Activated naive CD8-positive, alpha-beta T cell treated with anti-CD3 and anti-CD28 coated beads, Interleukin-2, amount 50 U/mL, for 24 hours (primary cell): ENCODE measurements at places on chromosomes 1 and 21.

GRCh38 chr21:26814386-26814785 is 30.8 kb downstream of the ADAMTS1 start:
- H3K27ac ChIP-seq = no peak overlapping the region
- H3K4me3 ChIP-seq = no peak overlapping the region
- H3K4me1 ChIP-seq = no peaks in the 10 kb centered on the region
- no peak for DNase-seq
- H3K36me3 ChIP-seq = no peaks in the 10 kb centered on the region

DNA sequence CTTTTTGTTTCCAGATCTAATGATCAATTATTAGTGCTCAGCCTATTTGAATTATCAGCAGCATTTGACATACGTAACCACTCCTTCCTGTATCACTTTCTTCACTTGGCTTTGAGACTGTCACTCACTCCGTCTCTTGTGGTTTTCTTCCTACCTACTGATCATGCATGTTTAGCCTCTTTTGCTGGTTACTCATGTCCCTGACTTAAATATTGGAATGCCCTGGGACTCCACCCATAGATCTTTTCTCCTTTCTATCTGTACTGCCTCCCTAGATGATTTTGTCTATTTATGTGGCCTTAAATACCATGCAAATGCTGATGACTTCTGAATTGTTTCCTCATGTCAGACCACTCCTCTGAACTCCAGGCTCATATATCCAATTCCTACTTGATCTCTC is 57.7 kb upstream of the PDE4B start:
- H3K27ac ChIP-seq = no peak overlapping the region
- H3K4me1 ChIP-seq = no peaks in the 10 kb centered on the region
- no peaks in the 10 kb centered on the region for H3K36me3 ChIP-seq
- peaks cover 2% of the 10 kb centered on the region for H3K27me3 ChIP-seq
- no peak for DNase-seq

DNA sequence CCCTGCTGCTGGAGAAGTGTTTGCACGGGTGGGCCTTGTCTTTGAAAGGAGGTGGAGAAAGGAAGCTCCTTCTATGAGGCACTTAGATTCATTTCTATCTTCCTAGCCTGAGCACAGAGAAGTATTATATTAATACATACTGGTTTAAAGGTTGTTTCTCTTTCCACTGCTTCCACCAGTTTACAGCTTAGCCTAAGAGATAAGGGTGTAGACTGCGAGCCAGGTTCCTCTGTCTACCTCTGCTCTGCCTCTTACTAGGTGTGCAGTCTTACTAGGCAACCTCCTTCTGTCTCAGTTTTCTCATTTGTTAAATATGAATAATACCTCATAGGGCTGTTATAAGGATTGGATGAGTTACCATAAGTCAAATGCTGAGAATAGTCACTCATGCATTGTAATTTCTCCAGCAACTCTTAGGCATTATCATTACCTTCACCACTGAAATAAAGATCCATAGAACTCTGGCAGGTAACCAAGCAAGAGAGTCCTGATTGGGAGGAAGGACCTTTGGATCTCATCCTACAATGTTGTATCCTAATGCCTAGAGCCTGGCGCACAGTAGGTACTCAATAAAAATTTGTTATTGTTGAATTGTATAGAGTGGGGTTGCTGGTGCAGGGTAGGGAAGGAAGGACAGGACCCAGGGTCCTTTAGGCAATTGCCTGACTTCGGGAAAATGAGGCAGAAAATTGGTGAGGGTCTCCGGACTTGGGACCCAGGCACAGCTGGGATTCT is 95.1 kb downstream of the TBX19 start:
- no peak overlapping the region for H3K27ac ChIP-seq
- H3K36me3 ChIP-seq = no peaks in the 10 kb centered on the region
- H3K4me3 ChIP-seq = no peak overlapping the region
- H3K27me3 ChIP-seq = no peaks in the 10 kb centered on the region

DNA sequence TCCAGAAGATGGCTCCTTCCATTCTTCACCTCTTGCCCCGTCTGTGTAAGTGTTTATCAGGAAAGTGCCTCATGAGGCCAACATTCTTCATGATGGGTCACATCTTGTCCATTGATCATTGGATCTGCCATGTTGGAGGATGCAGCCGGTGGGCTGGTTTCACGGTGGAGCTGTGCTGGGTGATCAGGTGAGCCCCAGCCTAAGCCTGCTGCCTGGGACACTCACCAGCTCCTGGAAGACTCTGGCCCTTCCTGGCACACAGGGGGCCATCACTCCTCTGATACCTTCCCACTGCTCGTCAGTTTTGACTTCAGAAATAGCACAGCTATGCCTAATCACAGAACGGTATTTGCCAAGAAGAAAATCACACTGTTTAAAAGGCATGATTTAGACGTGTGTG is 38.3 kb downstream of the UBASH3A start:
- H3K27me3 ChIP-seq = peaks cover 4% of the 10 kb centered on the region
- H3K36me3 ChIP-seq = peaks cover 79% of the 10 kb centered on the region
- peaks cover 79% of the 10 kb centered on the region for H3K4me1 ChIP-seq
- H3K27ac ChIP-seq = peak overlapping the region; percentile 66
- no peak for DNase-seq

DNA sequence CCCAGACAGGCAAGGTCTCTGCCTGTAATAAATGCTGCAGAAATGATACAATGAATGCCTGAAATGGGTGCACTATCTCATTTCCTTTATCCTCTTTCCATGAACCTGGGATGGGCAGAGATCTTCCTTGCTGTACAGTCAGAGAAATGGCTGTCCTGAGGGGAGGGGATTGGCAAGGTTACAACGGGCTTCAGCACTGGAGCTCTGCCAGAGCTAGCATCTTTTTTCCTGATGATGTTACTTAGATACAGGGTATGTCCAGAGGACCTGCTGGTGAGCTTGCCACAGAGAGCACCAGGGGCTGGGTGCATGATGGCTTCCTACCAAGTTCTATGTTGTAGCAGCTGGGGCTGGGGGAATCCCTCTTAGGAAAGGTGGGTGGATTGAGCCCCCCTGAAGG is 115.1 kb downstream of the PLXNA2 start:
- H3K27me3 ChIP-seq = peaks cover 7% of the 10 kb centered on the region
- H3K4me3 ChIP-seq = no peak overlapping the region
- DNase-seq = no peak
- H3K27ac ChIP-seq = no peak overlapping the region
- H3K4me1 ChIP-seq = no peaks in the 10 kb centered on the region

- peaks cover 33% of the 10 kb centered on the region for H3K36me3 ChIP-seq
- no peaks in the 10 kb centered on the region for H3K27me3 ChIP-seq
- H3K4me3 ChIP-seq = no peak overlapping the region
- H3K27ac ChIP-seq = no peak overlapping the region
- DNase-seq = no peak
These were observed 5.6 kb downstream of the LYPLAL1 start for GRCh38 chr1:219179293-219179692.

DNA sequence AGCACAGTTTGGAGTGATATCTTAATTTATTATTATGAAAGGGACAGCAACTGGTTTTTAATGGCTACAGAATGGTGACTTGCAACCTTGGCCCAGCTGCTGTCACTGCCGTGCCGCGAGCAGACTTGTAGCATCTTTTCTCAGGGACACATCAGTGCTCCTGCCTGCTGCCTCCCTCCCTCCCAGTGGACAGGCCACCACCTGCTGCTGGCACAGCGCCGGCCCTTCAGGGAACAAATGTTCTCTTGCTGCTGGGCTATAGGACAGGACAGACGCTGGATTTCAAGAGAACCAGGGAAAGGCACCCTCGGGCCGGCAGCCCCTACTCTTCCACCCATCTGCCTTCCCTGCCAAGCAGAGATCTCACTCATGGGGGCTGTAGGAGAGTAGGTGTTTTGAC is 413.8 kb upstream of the NFIA start:
- no peak for DNase-seq
- H3K27ac ChIP-seq = no peak overlapping the region
- no peaks in the 10 kb centered on the region for H3K36me3 ChIP-seq
- no peaks in the 10 kb centered on the region for H3K27me3 ChIP-seq
- H3K4me3 ChIP-seq = no peak overlapping the region
- H3K4me1 ChIP-seq = no peaks in the 10 kb centered on the region

GRCh38 chr1:241593186-241593585 is 47.0 kb downstream of the CHML start:
- H3K27me3 ChIP-seq = no peaks in the 10 kb centered on the region
- H3K4me3 ChIP-seq = no peak overlapping the region
- H3K4me1 ChIP-seq = peaks cover 29% of the 10 kb centered on the region
- peaks cover 10% of the 10 kb centered on the region for H3K36me3 ChIP-seq
- no peak for DNase-seq
- H3K27ac ChIP-seq = peak overlapping the region; percentile 74

GRCh38 chr1:58266242-58266641 is 280.3 kb downstream of the OMA1 start:
- no peak for DNase-seq
- no peak overlapping the region for H3K27ac ChIP-seq
- H3K36me3 ChIP-seq = no peaks in the 10 kb centered on the region
- no peaks in the 10 kb centered on the region for H3K27me3 ChIP-seq

DNA sequence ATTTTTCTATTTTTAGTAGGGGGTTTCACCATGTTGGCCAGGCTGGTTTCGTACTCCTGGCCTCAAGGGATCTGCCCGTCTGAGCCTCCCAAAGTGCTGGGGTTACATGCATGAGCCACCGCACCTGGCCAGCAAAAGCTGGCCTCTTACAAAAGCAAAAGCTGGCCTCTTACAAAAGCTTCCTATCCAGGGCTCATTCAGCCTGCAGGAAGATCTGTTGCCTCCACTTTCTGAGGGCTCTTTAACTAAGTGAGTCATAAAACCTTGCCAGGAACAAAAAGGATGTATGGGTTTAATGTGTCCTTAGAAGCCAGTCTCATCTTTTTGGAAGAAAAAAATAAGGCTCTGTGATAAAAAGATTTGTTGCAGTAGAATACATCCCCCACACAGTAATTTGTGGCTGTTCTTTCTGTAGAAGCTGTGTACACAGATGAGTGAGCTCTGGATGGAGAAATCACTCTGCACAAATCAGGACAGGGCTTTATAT is 15.0 kb downstream of the HTR1D start:
- no peak overlapping the region for H3K27ac ChIP-seq
- no peaks in the 10 kb centered on the region for H3K36me3 ChIP-seq
- H3K27me3 ChIP-seq = peaks cover 9% of the 10 kb centered on the region
- no peak for DNase-seq
- H3K4me3 ChIP-seq = no peak overlapping the region
- no peaks in the 10 kb centered on the region for H3K4me1 ChIP-seq

- peak; percentile 4 for DNase-seq
- H3K4me1 ChIP-seq = no peaks in the 10 kb centered on the region
- H3K4me3 ChIP-seq = no peak within 1 kb of the TSS
- peaks cover 13% of the 10 kb centered on the region for H3K27me3 ChIP-seq
- no peaks in the 10 kb centered on the region for H3K36me3 ChIP-seq
These were observed at the start of gene OLFM3 for GRCh38 chr1:101996825-101997465. Gene OLFM3 (minus strand): TSS chr1:101996926.

- no peak overlapping the region for H3K4me3 ChIP-seq
- peaks cover 12% of the 10 kb centered on the region for H3K4me1 ChIP-seq
- H3K27me3 ChIP-seq = no peaks in the 10 kb centered on the region
- no peak for DNase-seq
These were observed 8.6 kb downstream of the TNFRSF18 start for GRCh38 chr1:1197551-1198422.

DNA sequence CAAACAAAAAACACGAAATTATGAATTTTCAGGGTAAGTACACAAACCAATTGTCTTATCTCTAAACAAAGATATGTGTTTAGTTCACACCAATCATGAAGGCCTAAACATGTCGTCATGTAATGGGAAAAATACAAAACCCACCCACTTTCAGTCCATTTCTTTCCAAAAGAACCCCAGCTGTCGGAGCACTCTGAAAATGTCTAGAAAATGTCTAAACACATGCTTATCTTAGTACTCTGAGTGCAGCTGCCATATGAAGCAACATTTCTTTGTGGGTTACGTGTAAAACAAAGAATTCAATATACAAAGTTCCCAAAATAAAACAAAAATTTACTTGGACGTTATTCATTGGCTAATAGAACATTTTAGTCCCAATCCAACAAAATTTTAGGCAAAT is 22.7 kb downstream of the SERBP1 start:
- no peak overlapping the region for H3K4me3 ChIP-seq
- H3K27ac ChIP-seq = no peak overlapping the region

DNA sequence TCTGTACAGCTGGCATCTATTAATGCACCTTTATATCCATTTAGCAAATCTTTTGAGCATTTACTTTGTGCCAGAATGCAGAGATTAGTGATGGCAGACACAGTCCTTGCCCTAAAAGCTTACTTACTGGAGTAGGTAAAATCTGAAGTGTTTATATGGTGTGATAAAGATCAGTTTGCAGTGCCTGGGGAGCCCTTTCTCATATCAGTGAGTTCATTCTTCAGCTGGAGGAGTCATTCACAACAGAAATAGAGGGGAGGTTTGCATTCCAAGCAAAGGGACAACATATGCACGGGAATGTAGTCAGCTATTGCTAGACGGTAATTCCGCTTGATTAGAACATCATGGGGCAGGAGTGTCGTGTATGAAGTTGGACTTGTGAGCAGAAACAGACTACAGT is 8.4 kb downstream of the SLC35F3 start:
- peaks cover 2% of the 10 kb centered on the region for H3K27me3 ChIP-seq
- no peaks in the 10 kb centered on the region for H3K36me3 ChIP-seq
- no peaks in the 10 kb centered on the region for H3K4me1 ChIP-seq
- H3K4me3 ChIP-seq = no peak overlapping the region
- no peak for DNase-seq

DNA sequence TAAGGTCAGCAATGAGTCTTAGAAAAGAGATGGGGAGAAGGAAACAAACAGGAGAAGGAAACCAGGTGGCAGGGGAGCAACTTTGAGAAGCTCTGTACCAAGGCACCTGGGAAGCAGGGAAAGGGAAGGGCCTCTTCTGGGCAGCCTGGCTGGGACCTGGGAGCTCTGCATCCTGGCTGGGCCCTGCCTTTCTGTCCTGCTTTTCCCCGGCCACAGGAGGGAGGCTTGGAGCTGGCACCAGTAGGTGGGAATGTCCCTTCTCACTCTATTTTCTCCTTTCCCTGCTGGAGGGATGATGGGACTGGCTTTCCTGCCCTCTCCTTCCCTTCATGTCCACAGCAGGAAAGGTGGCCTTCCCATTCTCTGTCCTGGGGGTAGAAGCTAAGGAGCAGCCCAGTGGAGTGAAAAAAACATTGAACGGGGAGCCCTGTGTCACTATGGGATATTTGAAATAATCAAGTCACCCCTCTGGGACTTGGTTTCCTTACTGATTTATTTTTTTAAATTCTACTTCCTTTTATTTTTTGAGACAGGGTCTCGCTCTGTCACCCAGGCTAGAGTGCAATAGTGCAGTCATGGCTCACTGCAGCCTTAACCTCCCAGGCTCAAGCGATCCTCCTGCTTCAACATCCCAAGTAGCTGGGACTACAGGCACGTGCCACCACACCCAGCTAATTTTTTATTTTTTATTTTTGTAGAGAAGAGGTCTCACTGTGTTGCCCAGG is 5.1 kb upstream of the NES start:
- H3K4me3 ChIP-seq = no peak overlapping the region
- no peak for DNase-seq
- H3K27me3 ChIP-seq = peaks cover 35% of the 10 kb centered on the region
